ENCODE measurements at places on chromosomes 1 and 21. TPM values are rescaled to one million over a fixed set of nuclear protein-coding genes. Genes with fewer than 3 reads are reported as not detected.

DNA sequence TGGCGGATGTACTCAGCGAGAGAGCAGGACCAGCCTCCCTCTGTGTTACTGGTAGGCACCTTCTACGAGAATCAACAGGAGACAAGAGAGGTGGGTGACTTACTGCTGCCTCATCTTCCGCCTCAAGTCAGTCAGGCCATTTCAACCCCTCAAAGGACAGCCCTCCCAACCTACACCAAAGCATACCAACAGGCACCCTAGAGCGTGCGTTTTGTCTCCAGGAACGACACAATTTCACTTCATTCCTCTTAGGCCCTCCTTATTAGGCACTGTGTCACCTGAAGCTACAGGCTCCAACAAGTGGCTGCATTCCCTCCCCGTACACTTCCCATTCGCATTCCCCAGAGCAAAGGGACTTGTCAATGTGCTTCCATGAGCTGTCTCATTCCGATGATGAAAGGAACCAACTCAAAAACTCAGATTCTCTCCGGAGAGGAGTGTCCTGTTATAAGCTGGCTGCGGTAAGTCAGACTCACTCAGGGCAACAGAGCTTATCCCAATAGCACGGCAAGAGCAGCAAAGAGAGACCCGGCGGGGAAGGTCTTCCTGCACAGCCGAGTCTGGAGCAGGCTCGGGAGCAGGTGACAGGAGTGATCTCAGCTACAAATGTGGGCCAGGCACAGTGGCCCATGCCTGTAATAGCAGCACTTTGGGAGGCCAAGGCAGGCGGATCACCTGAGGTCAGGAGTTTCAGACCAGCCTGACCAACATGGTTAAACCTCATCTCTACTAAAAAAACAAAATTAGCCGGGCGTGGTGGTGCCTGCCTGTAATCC lies 120.6 kb upstream of the IFFO2 start:
- H3K27ac ChIP-seq = no peak overlapping the region
- H3K4me1 ChIP-seq = peaks cover 38% of the 10 kb centered on the region
- H3K27me3 ChIP-seq = no peaks in the 10 kb centered on the region
- H3K4me3 ChIP-seq = no peak overlapping the region
- peaks cover 17% of the 10 kb centered on the region for H3K36me3 ChIP-seq
- DNase-seq = no peak

GRCh38 chr21:18000981-18001686 lies 182.0 kb upstream of the C21orf91 start:
- H3K27me3 ChIP-seq = no peaks in the 10 kb centered on the region
- H3K4me1 ChIP-seq = no peaks in the 10 kb centered on the region
- H3K27ac ChIP-seq = no peak overlapping the region
- H3K36me3 ChIP-seq = no peaks in the 10 kb centered on the region

DNA sequence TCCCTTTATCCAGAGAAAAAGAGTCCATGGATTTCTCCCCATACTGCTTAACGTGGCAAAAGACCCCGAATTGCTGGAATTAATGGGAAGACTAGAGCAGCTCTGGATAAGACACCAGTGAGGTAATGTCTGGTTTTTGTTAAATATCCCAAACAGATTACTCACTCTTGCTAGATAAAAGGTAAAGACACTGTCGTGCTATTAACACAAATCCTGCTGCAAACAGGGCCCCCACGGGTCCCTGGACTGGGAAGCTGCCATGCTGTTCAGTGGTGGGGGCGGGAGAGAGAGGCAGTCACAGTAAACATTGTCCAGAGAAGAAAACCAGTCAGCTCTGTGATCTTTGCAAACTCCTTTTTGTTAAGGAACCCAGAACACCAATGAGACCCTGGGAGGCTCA lies 15.2 kb upstream of the SRP9 start:
- H3K36me3 ChIP-seq = no peaks in the 10 kb centered on the region
- no peaks in the 10 kb centered on the region for H3K4me1 ChIP-seq
- DNase-seq = no peak
- H3K27ac ChIP-seq = no peak overlapping the region

- peaks cover 4% of the 10 kb centered on the region for H3K27me3 ChIP-seq
- no peaks in the 10 kb centered on the region for H3K36me3 ChIP-seq
- no peak overlapping the region for H3K4me3 ChIP-seq
- H3K4me1 ChIP-seq = no peaks in the 10 kb centered on the region
- no peak for DNase-seq
These were observed 1.3 kb downstream of the NGF start for GRCh38 chr1:115336741-115337140.

DNA sequence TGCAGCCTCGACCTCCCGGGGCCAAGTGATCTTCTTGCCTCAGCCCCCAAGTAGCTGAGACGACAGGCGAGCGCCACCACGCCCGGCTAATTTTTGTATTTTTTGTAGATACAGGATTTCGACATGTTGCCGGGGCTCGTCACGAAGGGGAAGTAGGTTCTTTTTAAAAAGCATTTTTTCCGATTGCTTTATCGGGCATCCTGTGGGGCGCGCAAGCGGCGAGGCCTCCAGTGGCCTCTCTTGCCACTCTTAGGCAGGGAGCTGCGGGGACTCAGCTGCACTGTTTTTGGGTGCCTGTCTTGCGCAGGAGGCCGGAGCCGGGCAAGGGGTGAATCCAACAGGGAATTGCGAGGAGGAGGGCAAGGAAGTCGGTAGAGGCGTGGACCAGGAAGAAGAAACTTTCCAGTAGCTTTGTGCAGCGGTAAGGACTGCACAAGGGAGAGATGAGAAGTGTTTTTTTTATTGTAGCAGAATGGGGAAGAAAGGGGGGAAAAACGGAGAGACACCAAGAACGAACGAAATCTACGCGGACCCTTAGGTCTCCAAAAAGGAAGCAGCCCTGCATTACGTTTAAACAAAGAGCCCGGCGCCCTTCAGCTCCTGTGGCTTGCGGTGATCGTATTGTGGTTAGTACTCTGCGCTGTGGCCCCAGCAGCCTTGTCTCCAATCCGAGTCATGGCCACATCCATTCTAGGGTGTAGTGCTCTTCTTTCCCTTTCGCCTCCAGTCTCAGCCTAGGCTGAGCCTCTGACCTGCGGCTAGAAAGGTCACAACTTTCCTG lies 164.8 kb downstream of the PPIAL4G start:
- peaks cover 10% of the 10 kb centered on the region for H3K4me1 ChIP-seq
- peak; percentile 48 for DNase-seq
- no peaks in the 10 kb centered on the region for H3K27me3 ChIP-seq

- no peaks in the 10 kb centered on the region for H3K27me3 ChIP-seq
- no peaks in the 10 kb centered on the region for H3K4me1 ChIP-seq
- DNase-seq = no peak
- H3K27ac ChIP-seq = no peak overlapping the region
These were observed 27.8 kb downstream of the ZNF362 start for GRCh38 chr1:33284049-33284448.

DNA sequence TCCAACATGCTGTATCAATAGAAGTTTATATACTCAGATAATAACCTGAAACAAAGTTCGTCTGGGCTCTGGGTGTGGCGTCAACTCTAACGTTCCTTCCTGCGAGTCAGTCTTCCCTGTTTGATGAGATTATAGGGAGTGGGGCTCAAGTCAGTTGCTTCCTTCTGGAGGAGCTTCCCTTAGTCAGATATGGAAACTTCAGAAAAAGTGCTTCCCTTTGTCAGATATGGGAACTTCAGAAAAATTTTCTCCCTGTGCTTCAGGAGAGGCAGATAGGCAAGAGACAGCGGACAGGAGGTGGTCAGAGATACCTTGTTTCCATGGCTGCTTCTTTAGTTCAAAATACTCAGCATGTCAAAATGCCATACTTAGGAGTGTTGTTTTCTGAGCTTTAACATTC lies 51.1 kb upstream of the PRDX6 start:
- no peak for DNase-seq
- no peak overlapping the region for H3K4me3 ChIP-seq

GRCh38 chr21:43782431-43783097 lies 6.5 kb upstream of the CSTB start:
- no peaks in the 10 kb centered on the region for H3K27me3 ChIP-seq
- H3K36me3 ChIP-seq = no peaks in the 10 kb centered on the region
- no peak overlapping the region for H3K4me3 ChIP-seq
- DNase-seq = no peak
- H3K27ac ChIP-seq = no peak overlapping the region

DNA sequence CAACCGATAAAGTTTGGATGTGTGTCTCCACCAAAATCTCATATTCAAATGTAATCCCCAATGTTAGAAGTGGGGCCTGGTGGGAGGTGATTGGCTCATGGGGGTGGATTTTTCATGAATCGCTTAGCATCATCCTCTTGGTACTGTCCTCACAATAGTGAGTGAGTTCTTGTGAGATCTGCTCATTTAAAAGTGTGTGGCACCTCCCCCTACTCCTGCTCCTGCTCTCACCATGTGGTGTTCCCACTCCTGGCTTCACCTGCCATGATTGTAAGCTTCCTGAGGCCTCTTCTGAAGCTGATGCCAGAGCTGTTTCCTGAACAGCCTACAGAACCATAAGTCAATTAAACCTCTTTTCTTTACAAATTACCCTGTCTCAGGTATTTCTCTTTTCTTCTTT lies 28.2 kb upstream of the PRDX6 start:
- H3K4me1 ChIP-seq = peaks cover 4% of the 10 kb centered on the region
- H3K36me3 ChIP-seq = peaks cover 5% of the 10 kb centered on the region
- DNase-seq = no peak
- H3K27ac ChIP-seq = no peak overlapping the region
- no peaks in the 10 kb centered on the region for H3K27me3 ChIP-seq
- no peak overlapping the region for H3K4me3 ChIP-seq

- no peaks in the 10 kb centered on the region for H3K4me1 ChIP-seq
- no peaks in the 10 kb centered on the region for H3K36me3 ChIP-seq
- DNase-seq = no peak
- no peaks in the 10 kb centered on the region for H3K27me3 ChIP-seq
- no peak overlapping the region for H3K4me3 ChIP-seq
- H3K27ac ChIP-seq = no peak overlapping the region
These were observed 284.2 kb upstream of the LRRC7 start for GRCh38 chr1:69283516-69283915.

- no peaks in the 10 kb centered on the region for H3K36me3 ChIP-seq
- H3K27me3 ChIP-seq = no peaks in the 10 kb centered on the region
- no peaks in the 10 kb centered on the region for H3K4me1 ChIP-seq
These were observed 151.7 kb upstream of the ZNF648 start for GRCh38 chr1:182213163-182213562.

GRCh38 chr1:194935864-194936263 lies 1672.4 kb downstream of the KCNT2 start:
- H3K27me3 ChIP-seq = no peaks in the 10 kb centered on the region
- DNase-seq = no peak
- H3K4me3 ChIP-seq = no peak overlapping the region
- no peak overlapping the region for H3K27ac ChIP-seq

GRCh38 chr21:44288251-44289110 lies 2.8 kb downstream of the AIRE start:
- H3K27ac ChIP-seq = no peak overlapping the region
- H3K27me3 ChIP-seq = no peaks in the 10 kb centered on the region
- H3K36me3 ChIP-seq = no peaks in the 10 kb centered on the region

- H3K27me3 ChIP-seq = no peaks in the 10 kb centered on the region
- no peaks in the 10 kb centered on the region for H3K36me3 ChIP-seq
- no peak overlapping the region for H3K4me3 ChIP-seq
- H3K27ac ChIP-seq = no peak overlapping the region
- no peak for DNase-seq
These were observed 9.9 kb downstream of the GIPC2 start for GRCh38 chr1:78055565-78056132.

- H3K36me3 ChIP-seq = no peaks in the 10 kb centered on the region
- no peak overlapping the region for H3K27ac ChIP-seq
- H3K4me3 ChIP-seq = no peak overlapping the region
- peaks cover 25% of the 10 kb centered on the region for H3K4me1 ChIP-seq
- DNase-seq = no peak
- no peaks in the 10 kb centered on the region for H3K27me3 ChIP-seq
These were observed 18.6 kb upstream of the MYSM1 start for GRCh38 chr1:58718435-58718834.

- no peaks in the 10 kb centered on the region for H3K4me1 ChIP-seq
- DNase-seq = no peak
- no peaks in the 10 kb centered on the region for H3K27me3 ChIP-seq
- H3K36me3 ChIP-seq = peaks cover 10% of the 10 kb centered on the region
These were observed 95.4 kb downstream of the AHCTF1 start for GRCh38 chr1:246836209-246836966.

DNA sequence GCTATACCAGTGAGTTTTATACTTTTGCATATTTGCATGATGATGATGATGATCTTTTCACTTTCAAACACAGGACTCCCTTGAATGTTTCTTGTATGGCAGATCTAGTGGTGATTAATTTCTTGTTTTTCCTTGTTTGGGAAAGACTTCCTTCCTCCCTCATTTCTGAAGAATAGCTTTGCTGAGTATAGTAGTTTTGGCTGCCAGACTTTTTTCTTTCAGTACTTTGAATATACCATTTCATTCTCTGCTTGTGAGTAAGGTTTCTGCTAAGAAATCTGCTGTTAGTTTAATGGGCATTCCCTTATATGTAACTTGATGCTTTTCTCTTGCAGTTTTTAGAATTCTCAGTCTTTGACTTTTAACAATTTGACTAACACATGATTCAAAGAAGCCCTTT lies 547.4 kb upstream of the CXADR start:
- no peaks in the 10 kb centered on the region for H3K4me1 ChIP-seq
- no peak overlapping the region for H3K4me3 ChIP-seq
- H3K27ac ChIP-seq = no peak overlapping the region

DNA sequence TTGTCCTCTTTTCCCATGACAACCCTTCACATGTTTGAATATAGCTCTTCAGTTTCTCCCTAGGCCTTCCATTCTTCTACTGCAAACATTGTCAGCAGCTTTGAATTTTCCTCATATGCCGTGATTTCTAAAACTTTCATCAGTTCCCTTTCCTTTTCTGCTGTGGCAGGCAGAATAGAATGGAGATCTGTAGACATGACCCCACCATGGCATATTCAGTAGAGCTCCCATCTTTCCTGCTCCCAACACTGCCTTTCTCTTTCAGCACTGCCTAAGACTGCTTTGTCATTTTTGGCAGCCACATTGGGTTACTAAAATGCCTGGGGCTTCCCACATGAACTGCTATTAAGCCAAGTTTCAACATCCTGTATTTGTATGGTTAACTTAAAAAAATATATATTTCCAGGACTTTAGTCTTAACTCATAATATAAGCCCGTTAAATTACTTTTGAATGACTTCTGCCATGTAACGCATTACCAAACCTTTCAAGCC lies 60.9 kb downstream of the TBX19 start:
- H3K36me3 ChIP-seq = no peaks in the 10 kb centered on the region
- no peak overlapping the region for H3K4me3 ChIP-seq
- H3K27ac ChIP-seq = no peak overlapping the region

DNA sequence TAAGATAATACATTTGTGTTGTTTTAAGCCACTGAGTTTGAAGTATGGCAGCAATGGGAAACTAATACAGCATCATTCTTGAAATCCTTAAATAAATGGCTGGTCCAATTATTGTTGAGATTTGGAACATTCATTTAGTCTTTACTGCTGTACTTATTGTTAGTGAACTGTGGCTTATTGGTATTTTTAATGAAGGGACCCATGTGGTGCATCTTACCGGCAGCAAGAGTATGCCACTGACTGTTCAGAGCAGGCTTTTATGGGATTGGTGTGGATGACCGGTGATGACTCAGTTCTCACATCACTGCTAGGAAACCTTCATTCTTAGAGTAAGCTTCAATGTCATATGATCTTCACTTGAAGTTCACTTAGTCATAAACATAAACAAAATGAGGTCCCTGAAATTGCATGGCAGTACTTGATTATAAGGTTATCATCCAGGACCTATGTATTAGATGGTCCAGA lies 31.5 kb downstream of the PRKAA2 start:
- no peak overlapping the region for H3K27ac ChIP-seq
- no peaks in the 10 kb centered on the region for H3K36me3 ChIP-seq
- DNase-seq = no peak
- H3K4me3 ChIP-seq = no peak overlapping the region
- H3K27me3 ChIP-seq = no peaks in the 10 kb centered on the region

GRCh38 chr1:146012703-146013558 lies 8.6 kb downstream of the HJV start:
- no peaks in the 10 kb centered on the region for H3K36me3 ChIP-seq
- no peaks in the 10 kb centered on the region for H3K27me3 ChIP-seq
- H3K4me1 ChIP-seq = no peaks in the 10 kb centered on the region

Gene OBSCN
- total RNA-seq = 128 TPM

Gene RGS2
- 317 TPM for total RNA-seq

Gene SLC9C2
- total RNA-seq = not detected
